ENCODE measurements at places on chromosomes 7 and 10. TPM values are rescaled to one million over a fixed set of nuclear protein-coding genes. Genes with fewer than 3 reads are reported as not detected.

The TMEM225B gene
- 0.78 TPM for total RNA-seq

The MYO1G gene
- 465 TPM for total RNA-seq

- peaks cover 35% of the 10 kb centered on the region for H3K4me1 ChIP-seq
- peaks cover 12% of the 10 kb centered on the region for H3K36me3 ChIP-seq
- H3K27me3 ChIP-seq: no peaks in the 10 kb centered on the region
- peak overlapping the region; percentile 82 for H3K27ac ChIP-seq
- H3K4me3 ChIP-seq: peak overlapping the region; percentile 100
- DNase-seq: no peak
Measured at GRCh38 chr7:112791465-112792168, 1.4 kb upstream of the TMEM168 start.

- peaks cover 19% of the 10 kb centered on the region for H3K27me3 ChIP-seq
- no peaks in the 10 kb centered on the region for H3K36me3 ChIP-seq
- DNase-seq: no peak
- no peak overlapping the region for H3K27ac ChIP-seq
- H3K4me1 ChIP-seq: no peaks in the 10 kb centered on the region
Measured at GRCh38 chr10:91149550-91149949, 70.9 kb upstream of the PCGF5 start.

- H3K4me3 ChIP-seq: no peak overlapping the region
- no peaks in the 10 kb centered on the region for H3K36me3 ChIP-seq
- H3K4me1 ChIP-seq: no peaks in the 10 kb centered on the region
Measured at GRCh38 chr7:17408245-17408903, 109.9 kb downstream of the AHR start.

The AGR2 gene
- not detected for total RNA-seq

The HMX3 gene
- total RNA-seq: not detected

The OR2A7 gene
- not detected for total RNA-seq

All from natural killer cell treated with Interleukin-12 subunit alpha and Interleukin-12 subunit beta and Interleukin-15 and Interleukin-18, amount 100 ng/mL, for 72 hours (primary cell).